ENCODE measurements at places on chromosomes 7 and 10. TPM values are rescaled to one million over a fixed set of nuclear protein-coding genes. Genes with fewer than 3 reads are reported as not detected.
A peak's percentile ranks its signal among the peaks of the same experiment; 100 is the strongest.

GRCh38 chr7:44283381-44284211 lies 41.8 kb downstream of the CAMK2B start:
- peak; percentile 11 for DNase-seq

DNA sequence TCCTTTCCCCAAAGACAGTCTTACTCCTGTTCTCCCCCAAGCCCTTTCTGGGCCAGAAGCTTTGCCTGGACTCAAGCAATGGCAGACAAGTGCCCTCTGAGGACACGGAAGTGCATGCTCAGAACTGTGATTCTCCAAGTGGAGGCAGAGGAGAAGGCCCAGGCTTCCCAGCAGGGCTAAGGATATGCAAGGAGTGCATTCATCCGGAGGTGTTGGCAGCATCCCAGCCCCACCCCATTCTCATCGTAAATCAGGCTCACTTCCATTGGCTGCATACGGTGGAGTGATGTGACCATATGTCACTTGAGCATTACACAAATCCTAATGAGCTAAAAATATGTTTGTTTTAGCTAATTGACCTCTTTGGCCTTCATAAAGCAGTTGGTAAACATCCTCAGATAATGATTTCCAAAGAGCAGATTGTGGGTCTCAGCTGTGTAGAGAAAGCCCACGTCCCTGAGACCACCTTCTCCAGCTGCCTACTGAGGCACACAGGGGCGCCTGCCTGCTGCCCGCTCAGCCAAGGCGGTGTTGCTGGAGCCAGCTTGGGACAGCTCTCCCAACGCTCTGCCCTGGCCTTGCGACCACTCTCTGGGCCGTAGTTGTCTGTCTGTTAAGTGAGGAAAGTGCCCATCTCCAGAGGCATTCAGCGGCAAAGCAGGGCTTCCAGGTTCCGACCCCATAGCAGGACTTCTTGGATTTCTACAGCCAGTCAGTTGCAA lies 1.4 kb upstream of the RBP3 start:
- no peak for DNase-seq

SYT15B gene
- polyA plus RNA-seq = 1.3 TPM

GRCh38 chr7:128004623-128005022 lies 26.6 kb downstream of the LRRC4 start:
- DNase-seq = no peak

GRCh38 chr10:30701451-30702173 lies 72.1 kb upstream of the LYZL2 start:
- DNase-seq = no peak

CCDC201 gene
- polyA plus RNA-seq = not detected

DNA sequence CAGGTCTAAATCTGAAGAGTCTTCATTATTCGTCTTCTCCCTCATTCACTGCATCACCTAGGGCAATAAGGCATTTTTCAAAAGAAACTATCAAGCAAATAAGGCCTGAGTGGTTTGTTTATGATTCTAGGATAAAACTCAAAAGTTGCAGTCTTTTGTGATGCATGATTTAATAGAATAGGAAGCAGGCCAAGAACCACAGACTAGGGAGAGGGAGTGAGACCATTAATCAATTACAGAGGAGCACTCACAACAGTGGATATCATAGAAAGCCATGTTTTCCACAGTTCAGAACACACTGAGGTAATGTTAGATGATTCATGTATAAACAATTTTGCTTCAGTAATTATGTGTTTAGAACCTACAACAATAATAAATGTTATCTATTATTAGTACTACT lies 87.8 kb upstream of the LRRTM3 start:
- DNase-seq = no peak

All from pancreas (tissue), 10 donors.